ENCODE measurements at places on chromosomes 6 and 20.
A peak's percentile ranks its signal among the peaks of the same experiment; 100 is the strongest.

GRCh38 chr6:42227173-42227850, 9.7 kb upstream of the MRPS10 start:
- peak; percentile 8 for DNase-seq

DNA sequence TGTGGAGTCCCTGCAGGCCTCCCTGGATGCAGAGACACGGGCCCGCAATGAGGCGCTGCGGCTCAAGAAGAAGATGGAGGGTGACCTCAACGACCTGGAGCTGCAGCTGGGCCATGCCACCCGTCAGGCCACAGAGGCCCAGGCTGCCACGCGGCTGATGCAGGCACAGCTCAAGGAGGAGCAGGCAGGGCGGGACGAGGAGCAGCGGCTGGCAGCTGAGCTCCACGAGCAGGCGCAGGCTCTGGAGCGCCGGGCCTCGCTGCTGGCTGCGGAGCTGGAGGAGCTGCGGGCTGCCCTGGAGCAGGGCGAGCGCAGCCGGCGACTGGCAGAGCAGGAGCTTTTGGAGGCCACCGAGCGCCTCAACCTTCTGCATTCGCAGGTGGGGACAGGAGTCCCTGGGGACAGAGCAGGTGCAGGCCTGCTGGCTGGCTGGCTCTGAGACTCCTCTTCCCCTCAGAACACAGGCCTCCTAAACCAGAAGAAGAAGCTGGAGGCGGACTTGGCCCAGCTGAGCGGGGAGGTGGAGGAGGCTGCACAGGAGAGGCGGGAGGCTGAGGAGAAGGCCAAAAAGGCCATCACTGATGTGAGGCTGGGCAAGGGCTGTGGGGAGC, 44.7 kb downstream of the MYH7B start:
- no peak for DNase-seq

DNA sequence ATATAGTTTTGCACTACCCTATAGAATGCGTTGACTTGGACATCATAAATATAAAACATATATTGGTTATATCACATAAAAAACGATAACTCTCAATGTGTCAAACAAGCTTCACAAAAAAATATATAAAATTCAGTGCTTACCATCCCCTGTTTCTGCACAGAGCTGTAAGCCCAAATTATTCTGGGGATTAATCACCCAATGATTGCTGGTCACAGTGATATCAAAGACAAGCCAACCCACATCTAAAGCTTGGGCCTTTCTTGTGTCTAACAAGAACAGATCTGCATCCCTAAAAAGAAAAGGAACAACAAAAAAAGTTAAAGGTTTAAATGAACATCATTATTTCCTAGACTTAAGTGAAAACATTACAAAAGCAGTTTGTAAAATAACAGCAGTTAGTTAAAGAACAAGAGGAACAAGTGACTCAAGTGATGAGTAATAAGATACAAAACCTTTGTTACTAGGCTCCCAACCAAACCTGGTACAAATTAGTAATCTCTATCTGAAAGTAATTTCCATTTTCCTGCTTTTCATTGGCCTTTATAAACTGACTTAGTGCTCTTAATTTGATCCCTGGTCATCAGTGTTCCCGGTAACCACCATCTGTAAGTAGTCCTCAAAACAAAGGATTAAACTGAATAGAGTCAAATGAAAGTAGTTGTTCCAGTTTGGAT, 81.1 kb downstream of the BMP5 start:
- DNase-seq: no peak

- DNase-seq: peak; percentile 31
These were observed 232.6 kb upstream of the PDE10A start for GRCh38 chr6:165895421-165896165.

- DNase-seq: peak; percentile 60
These were observed 1.4 kb upstream of the MICAL1 start for GRCh38 chr6:109456710-109457561.

DNA sequence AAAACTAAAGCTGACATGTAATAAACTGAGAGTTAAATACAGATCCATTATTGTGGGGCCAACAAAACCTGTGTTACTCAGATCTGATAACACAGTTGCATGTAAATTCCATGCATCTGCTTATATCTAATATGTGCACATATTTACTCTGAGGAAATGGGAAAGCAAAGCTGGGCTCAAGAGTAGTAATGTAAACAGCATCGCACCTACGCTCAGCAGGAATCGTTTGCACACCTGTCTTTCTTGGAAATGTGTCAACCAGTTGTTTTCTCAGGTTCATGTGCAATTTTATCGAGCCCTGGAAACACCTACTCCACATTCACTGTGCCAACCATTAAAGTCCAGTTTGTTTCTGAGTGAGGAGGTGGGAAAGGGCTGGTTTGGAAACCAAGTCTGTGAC, 80.3 kb upstream of the CNKSR3 start:
- no peak for DNase-seq

Data from SW480 (cell line).